ENCODE measurements at places on chromosomes 2 and 18.
A peak's percentile ranks its signal among the peaks of the same experiment; 100 is the strongest.

- DNase-seq, result no peak
Observed at GRCh38 chr2:42762823-42763804, 821 bp downstream of the OXER1 start.

DNA sequence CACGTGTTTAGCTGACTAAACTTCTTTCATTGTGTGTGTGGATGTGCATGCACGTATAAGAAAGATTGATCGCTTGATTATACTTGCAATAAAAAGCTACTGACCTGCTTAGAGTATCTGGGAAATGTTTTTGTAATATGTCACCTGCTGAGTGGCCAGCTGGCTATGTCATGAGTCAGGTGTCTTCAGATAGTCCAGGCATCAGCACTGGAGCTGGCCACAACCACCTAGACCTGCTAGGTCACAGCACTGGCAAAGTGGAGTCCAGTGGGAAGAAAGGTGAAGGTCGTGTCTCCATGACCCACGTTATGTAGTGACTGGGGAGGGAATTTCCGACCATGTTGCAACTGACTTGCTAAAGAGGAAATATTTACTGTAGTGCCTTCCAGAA, 147.0 kb downstream of the ESCO1 start:
- DNase-seq, result no peak

- DNase-seq, result no peak
Observed at GRCh38 chr2:32688541-32688940, 60.7 kb downstream of the TTC27 start.

GRCh38 chr2:216574046-216574445, 59.2 kb upstream of the IGFBP2 start:
- DNase-seq, result no peak

GRCh38 chr2:46847185-46847710, 68.4 kb downstream of the MCFD2 start:
- no peak for DNase-seq

DNA sequence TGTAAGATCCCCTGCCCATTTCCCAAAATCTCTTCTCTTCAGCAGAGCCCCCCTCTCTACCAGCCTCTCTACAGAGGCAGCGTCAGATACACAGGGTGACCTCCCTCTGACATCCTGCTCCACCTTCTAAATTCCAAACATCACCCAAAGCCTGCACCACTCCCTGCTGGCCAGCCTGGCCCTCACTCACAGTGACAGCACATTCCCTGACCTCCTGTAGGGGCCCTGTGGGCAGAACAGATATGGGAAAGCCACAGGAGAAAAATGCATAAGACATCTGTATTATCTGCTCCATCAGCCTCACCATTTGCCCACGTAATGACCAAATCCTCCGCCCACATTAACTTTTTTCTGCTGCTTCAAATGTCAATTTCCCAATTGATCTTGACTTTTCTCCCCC, 40.6 kb downstream of the TRABD2A start:
- peak; percentile 10 for DNase-seq

GRCh38 chr18:58501066-58501896, 127.6 kb downstream of the ALPK2 start:
- peak; percentile 33 for DNase-seq

GRCh38 chr2:101446869-101447268, 28.0 kb downstream of the RFX8 start:
- DNase-seq, result no peak
